ENCODE measurements at places on chromosomes 7 and 10. TPM values are rescaled to one million over a fixed set of nuclear protein-coding genes. Genes with fewer than 3 reads are reported as not detected.

DNA sequence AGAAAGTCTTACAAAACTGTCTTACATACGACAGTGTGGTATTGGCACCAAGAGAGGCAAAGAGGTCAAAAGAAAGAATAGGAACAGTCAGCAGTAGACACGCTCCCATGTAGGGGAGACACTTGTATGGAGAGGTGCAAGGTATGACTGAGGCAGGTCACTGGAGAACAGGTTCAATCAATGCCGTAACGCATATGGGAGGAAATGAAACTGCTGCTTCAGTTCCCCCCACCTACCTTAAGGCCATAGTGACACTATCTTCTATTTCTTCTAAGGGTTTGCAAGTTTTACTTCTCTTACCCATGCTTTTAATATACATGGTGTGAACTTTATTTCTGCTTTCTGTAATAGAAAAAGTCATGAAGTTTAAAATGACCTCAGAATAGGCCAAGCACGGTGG, 5.5 kb upstream of the PITRM1 start:
- DNase-seq = no peak

DNA sequence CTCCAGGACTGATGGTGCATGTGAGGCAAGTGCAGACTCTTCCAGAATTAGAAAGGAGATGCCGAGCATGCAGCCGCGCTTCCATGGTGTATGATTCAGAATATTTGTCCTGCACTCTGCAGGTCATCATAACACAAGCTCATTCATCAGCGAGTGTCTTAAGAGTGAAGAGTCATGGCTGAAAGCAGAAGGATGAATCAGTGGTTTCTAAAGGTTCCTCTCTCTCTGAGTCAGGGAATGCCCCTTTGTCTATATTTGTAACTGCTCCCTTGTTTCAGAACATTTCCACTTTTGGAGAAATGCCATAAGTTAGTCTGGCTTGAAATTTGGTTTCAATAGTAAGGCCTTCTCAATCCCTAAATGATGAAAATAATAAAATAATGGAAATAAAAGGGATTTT, 52.3 kb downstream of the HECW1 start:
- no peak for DNase-seq

GRCh38 chr7:151936207-151936606, 20.0 kb upstream of the GALNTL5 start:
- no peak for DNase-seq

DNA sequence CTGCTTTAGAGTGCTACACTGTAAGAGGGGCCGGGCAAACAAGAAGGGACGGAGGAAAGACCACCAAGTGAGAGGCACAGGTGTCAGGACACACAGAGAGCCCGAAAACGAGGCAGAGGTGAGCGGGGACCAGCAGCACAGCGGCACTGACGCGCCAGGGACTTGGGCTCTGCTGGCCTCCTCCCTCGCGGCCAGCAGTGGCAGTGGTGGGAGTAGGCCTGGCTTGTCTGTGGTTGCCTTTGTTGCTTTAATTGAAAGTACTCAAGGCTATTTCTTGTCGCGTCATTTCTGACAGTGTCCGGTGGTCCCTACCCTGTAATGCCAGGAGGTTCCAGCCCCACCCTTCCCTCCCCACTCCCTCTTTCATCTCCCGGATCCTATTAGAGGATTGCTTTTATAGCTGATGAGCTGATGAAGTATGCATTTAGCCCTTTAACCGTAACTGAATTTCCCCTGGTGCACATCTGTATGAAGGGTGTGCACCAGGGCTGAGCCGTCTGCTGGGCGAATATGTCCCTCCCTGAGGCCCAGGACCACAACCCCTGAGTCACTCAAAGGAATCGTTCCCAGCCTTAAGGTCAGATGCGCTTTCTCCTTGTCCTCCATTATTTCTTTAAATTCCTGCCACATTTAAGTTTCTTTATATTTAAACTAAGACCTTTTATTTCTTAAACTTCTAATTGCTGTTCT, 39.5 kb upstream of the FAM20C start:
- no peak for DNase-seq

DNA sequence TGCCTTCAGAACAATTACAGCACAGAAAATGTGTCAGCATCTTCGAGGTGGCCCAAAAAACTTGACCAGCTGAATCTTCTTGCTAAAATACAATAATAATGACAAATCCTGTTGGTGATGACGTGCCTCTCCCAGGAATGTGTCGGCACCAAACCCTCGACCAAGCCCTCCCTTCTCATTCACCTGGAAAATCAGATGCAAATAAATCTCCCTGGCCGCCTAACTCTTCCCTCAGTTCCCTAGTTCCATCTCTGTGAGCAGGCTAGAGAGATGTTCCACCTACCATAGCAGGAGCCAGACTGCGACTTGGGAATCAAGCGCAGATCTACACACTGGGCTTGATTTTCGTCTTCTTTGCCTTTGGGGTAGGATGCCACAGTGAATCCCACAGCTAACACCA, 4.1 kb downstream of the PRSS1 start:
- no peak for DNase-seq

GRCh38 chr10:16381083-16381482, 55.7 kb upstream of the PTER start:
- no peak for DNase-seq

DNA sequence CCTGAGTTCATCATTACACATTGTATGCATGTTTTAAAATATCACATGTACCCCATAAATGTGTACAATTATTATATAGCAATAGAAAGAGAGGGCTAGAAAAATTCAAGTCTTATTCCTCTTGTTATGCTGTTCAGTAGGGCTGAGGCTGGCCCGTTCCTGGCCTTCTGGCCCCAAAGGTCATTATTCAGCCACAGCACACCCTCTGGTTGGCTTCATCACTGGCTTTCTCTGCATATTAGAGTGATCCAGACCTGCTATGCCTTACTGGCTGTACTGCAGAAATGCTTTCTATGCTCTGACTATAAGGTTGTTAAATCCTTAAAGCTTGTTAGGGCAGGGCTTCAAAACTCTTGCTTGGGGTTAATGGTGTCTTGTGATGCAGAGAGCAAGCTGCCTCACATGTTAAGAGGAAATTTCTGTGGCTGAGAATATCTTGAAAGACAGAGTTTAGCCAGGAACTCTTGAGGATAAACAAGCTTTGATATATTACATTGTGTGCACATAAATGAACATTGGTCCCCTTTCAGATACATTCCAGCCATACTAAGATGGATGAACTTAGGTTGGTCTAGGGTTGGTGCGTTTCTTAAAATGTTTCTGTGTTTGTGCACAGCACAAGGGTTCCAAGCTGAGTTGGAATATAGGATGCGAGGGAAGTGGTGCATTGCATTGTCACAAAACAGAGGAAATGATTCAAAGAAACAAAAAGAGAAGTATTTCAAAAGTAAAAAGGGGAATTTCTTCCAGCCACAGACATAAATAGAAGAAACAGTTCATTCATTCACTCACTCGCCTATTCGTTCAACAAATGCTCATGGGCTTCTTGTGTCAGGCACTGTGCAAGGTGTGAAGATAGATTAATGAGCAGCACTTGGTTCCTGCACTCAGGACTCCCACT, 61.6 kb upstream of the WDR11 start:
- DNase-seq = no peak

The LLCFC1 gene
- not detected for total RNA-seq

The ASB10 gene
- not detected for total RNA-seq

The RRP12 gene
- 21.7 TPM for total RNA-seq

The ADRA2A gene
- 35.6 TPM for total RNA-seq
